Fibroblast of lung (primary cell): ENCODE measurements at places on chromosomes 5 and 9. TPM values are rescaled to one million over a fixed set of nuclear protein-coding genes. Genes with fewer than 3 reads are reported as not detected.

DNA sequence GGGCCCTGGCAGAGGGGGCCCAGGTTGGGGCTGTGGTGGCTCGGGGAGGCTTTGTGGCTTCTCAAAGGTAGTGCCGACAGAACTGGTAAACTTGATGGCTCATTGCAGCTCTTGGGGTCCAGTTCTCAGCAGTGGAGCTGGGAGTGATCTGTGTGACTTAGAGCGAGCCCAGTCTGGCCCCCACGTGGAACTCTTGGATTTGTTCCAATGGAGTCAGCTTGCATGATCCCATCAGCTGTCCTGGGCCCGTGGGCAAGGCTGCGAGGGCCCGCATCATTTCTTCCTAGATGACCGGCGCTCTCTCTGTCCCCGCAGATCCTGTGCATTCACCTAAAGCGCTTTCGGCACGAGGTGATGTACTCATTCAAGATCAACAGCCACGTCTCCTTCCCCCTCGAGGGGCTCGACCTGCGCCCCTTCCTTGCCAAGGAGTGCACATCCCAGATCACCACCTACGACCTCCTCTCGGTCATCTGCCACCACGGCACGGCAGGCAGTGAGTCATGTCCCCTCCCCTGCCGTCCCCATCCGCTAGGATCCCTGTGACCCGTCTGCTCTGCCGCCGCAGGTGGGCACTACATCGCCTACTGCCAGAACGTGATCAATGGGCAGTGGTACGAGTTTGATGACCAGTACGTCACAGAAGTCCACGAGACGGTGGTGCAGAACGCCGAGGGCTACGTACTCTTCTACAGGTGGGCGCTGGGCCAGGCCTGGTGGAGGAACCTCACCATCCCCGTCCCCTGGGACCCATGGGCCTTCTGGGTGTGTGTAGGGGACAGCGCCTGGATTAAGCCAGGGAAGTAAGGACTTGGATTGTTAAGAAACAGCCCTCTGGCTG, 39.2 kb downstream of the USP20 start:
- no peak overlapping the region for H3K4me3 ChIP-seq
- peaks cover 5% of the 10 kb centered on the region for H3K36me3 ChIP-seq
- H3K27ac ChIP-seq: no peak overlapping the region

Gene MSX2
- 1.0 and 1.3 TPM in 2 replicates for total RNA-seq

DNA sequence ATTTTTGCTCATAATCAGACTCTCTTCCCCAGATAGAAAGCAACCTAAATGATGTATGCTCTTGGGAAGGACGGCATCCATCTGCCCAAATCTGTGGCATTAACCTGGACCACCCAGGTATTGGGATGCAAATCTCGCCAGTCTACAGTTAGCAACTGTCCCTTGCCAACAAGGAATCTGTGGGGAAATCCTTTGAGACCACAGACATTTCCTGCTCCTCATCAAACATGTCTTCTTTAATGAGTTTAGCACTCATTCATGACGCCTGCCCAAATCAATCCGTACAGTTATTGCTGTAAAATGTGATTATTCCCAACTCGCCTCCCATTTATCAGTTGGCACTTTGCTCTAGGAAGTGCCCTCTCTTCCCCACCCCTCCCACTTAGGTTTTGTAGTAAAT, 7.8 kb downstream of the ROR2 start:
- no peaks in the 10 kb centered on the region for H3K36me3 ChIP-seq
- DNase-seq: no peak
- no peaks in the 10 kb centered on the region for H3K4me1 ChIP-seq
- H3K27me3 ChIP-seq: no peaks in the 10 kb centered on the region

- no peaks in the 10 kb centered on the region for H3K4me1 ChIP-seq
- H3K36me3 ChIP-seq: no peaks in the 10 kb centered on the region
- H3K27ac ChIP-seq: peak overlapping the region; percentile 90
- no peak for DNase-seq
- H3K4me3 ChIP-seq: peak overlapping the region; percentile 82
Observed at GRCh38 chr5:143403334-143403592, 223 bp downstream of the NR3C1 start.

- no peaks in the 10 kb centered on the region for H3K27me3 ChIP-seq
- H3K4me1 ChIP-seq: no peaks in the 10 kb centered on the region
- H3K4me3 ChIP-seq: no peak overlapping the region
- DNase-seq: no peak
- H3K27ac ChIP-seq: no peak overlapping the region
- no peaks in the 10 kb centered on the region for H3K36me3 ChIP-seq
Observed at GRCh38 chr9:25310961-25311360, 367.3 kb downstream of the TUSC1 start.

DNA sequence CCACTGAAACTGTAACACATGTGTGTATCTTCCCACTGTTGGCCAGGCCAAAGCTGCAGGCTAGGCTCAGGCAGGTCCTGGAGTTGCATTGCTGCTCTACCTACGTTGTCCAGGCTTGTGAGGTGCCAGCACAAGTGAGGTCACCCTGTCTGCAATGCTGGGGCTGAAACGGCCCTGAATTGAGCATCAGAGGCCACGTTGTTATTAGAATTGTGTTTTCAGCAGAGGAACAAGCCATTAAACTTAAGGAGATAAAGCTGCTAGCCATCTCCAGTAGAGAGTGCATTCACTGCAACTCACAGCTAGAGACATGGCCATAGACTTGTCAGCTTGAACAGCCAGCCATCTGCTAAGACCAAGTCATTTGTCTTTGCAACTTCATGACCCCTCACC, 191.8 kb downstream of the SEMA6A start:
- H3K27ac ChIP-seq: no peak overlapping the region
- H3K4me1 ChIP-seq: no peaks in the 10 kb centered on the region
- DNase-seq: no peak
- H3K27me3 ChIP-seq: no peaks in the 10 kb centered on the region
- no peak overlapping the region for H3K4me3 ChIP-seq
- no peaks in the 10 kb centered on the region for H3K36me3 ChIP-seq

Gene ADAMTS19
- total RNA-seq: 0.33 TPM in 1 of 2 replicates, not detected in the other

GRCh38 chr9:85224729-85225128, 517.0 kb downstream of the AGTPBP1 start:
- no peaks in the 10 kb centered on the region for H3K27me3 ChIP-seq
- no peaks in the 10 kb centered on the region for H3K36me3 ChIP-seq
- no peaks in the 10 kb centered on the region for H3K4me1 ChIP-seq
- H3K4me3 ChIP-seq: no peak overlapping the region
- no peak overlapping the region for H3K27ac ChIP-seq

Gene CER1
- not detected in 2 replicates for total RNA-seq

DNA sequence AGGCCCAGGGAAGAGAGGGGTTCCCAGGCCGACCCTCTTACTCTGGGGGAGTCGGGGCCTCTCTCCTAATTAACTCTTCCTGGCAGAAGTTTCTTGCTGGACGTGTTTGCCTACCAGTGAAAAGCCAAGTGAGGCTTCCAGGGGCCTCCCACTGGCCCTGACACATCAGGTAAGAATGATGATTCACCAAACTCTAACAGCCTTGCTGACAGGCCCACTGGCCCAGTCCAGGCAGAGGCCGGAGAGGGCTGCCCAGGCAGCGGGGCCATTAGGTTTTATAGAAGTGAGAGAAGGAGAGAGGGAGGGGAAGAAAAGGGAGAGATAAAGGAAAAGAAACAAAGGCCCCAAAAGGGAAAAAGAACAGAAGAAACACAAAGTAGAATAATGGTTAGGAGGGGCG, 50.8 kb upstream of the FOXE1 start:
- H3K4me3 ChIP-seq: no peak overlapping the region
- peaks cover 8% of the 10 kb centered on the region for H3K27me3 ChIP-seq
- no peaks in the 10 kb centered on the region for H3K4me1 ChIP-seq
- no peaks in the 10 kb centered on the region for H3K36me3 ChIP-seq

- peak; percentile 59 for DNase-seq
- no peak overlapping the region for H3K27ac ChIP-seq
- peaks cover 22% of the 10 kb centered on the region for H3K4me1 ChIP-seq
- no peaks in the 10 kb centered on the region for H3K36me3 ChIP-seq
- no peak overlapping the region for H3K4me3 ChIP-seq
Observed at GRCh38 chr9:89022001-89022759, 30.9 kb downstream of the S1PR3 start.

Gene IFNA2
- not detected in 2 replicates for total RNA-seq

DNA sequence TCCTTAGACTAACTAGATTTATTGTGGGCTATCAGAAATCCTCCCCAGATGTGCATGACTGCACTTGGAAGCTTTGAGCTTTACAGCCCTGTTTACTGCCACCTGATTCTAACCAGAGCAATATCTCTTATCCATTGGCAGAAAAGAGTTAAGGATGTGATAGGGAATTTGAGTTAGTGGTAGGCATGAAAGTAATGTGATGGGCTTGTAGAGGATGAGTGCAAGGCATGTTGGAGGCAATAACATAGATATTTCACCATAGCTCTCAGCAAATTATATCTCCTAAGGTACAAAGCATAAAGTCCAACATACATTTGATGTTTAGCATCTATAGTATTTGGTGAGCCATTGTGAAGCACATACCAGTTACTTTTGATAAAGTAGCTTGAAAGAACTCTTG, 103.8 kb downstream of the INVS start:
- H3K36me3 ChIP-seq: no peaks in the 10 kb centered on the region
- DNase-seq: no peak
- no peak overlapping the region for H3K4me3 ChIP-seq
- no peak overlapping the region for H3K27ac ChIP-seq

DNA sequence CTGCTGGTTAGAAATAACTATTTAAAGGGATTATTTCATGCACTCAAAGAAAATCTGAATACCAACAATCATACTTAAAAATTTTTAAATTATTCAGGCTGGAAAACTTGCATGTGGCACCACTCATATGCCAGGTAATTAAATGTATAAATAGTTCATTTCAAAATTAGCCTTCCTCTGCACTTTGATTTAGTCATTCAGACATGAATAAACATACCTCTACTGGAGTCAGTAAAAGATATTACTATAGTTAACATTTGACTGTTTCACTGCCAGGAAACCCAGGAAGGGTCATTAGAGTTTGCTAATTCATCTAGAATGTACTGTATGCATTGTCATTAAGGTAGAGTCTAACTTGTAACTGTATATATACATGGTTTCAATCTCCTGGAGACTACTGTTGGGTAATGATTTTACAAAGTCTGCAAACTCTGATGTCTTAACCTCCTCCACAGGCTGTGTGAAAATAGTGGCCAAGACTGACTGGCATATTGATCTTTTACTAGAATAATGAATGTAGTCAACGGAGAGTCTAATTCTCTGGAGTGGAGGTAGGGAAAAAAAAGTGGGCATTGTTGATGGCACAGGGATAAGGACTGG, 43.7 kb downstream of the TEX10 start:
- peak; percentile 19 for DNase-seq
- H3K36me3 ChIP-seq: no peaks in the 10 kb centered on the region
- peak overlapping the region; percentile 16 for H3K27ac ChIP-seq
- H3K27me3 ChIP-seq: no peaks in the 10 kb centered on the region

GRCh38 chr9:121074370-121075250, at the start of gene CNTRL:
Gene CNTRL, plus strand, starts transcription at chr9:121074955. Its CDS starts 13,372 bp downstream, at chr9:121088327.
- H3K27ac ChIP-seq: peak within 1 kb of the TSS; percentile 96
- H3K4me3 ChIP-seq: peak within 1 kb of the TSS; percentile 84
- peak; percentile 84 for DNase-seq
- H3K36me3 ChIP-seq: no peaks in the 10 kb centered on the region

DNA sequence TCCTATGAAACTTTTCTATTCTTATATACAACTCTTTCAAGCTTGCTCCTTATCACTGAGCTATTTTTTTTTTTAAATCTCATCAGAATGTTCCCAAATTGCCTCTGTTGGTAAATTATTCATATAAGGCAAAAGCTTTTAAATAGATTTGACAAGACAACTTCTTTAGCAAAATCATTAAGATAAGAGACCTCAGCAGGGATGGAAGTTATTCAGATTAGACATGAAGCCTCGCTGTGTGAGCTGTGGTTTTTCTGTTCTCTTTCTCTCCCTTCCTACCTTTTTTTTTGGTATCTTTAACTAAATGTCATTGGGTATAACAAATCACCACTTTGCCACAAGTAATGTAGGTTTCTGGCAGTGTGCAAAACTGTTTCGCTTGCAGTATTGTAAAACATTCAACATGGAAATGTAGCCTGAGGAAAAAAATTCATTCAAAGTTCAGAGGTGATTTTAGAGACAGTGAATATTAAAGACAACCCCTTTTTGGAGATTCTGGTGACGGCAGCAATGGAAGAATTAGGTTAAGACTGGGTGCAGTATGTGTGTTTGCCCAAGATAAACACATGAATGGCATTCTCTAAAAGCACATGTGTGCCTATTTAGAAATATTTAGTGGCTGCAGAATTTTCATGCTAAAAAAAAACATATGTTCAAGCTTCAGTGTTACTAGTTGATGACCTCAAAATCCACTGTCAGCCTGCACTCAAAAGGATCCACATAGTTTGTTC, 467.1 kb downstream of the ZNF608 start:
- no peaks in the 10 kb centered on the region for H3K4me1 ChIP-seq
- no peaks in the 10 kb centered on the region for H3K36me3 ChIP-seq
- H3K4me3 ChIP-seq: no peak overlapping the region
- H3K27ac ChIP-seq: no peak overlapping the region

- no peak for DNase-seq
- H3K4me3 ChIP-seq: no peak overlapping the region
- no peaks in the 10 kb centered on the region for H3K4me1 ChIP-seq
- no peak overlapping the region for H3K27ac ChIP-seq
Observed at GRCh38 chr5:73284220-73284795, 111.3 kb downstream of the TMEM174 start.

DNA sequence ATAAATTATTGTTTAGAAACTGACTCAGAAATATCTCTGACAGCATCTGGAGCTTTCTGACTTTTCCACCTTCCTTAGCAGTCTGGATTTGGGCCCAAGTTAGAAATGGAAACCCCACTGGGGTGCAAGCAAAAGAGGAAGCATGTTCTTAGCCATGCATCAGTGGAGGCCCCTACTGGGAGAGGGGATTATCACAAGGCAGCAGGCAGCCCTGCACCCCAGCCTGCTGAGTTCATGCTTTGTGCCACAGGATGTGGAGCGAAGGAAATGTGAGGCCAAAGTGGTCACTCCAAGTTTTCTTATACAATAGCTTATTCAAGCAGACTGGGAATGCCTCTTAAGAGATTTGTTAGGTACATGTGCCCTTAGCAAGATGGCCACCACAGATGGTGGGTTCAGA, 146.5 kb upstream of the TLX3 start:
- H3K36me3 ChIP-seq: no peaks in the 10 kb centered on the region
- DNase-seq: peak; percentile 32
- no peaks in the 10 kb centered on the region for H3K27me3 ChIP-seq
- no peaks in the 10 kb centered on the region for H3K4me1 ChIP-seq

Gene GZMA
- total RNA-seq: not detected in 2 replicates

Gene ARHGEF28
- 10.3 and 34.3 TPM in 2 replicates for total RNA-seq

GRCh38 chr9:132748450-132748849, 78.2 kb downstream of the GTF3C4 start:
- H3K27me3 ChIP-seq: peaks cover 17% of the 10 kb centered on the region
- H3K4me3 ChIP-seq: no peak overlapping the region
- H3K4me1 ChIP-seq: no peaks in the 10 kb centered on the region

GRCh38 chr5:17229313-17229712, 11.9 kb downstream of the BASP1 start:
- peaks cover 13% of the 10 kb centered on the region for H3K36me3 ChIP-seq
- H3K4me3 ChIP-seq: no peak overlapping the region
- no peak overlapping the region for H3K27ac ChIP-seq
- H3K4me1 ChIP-seq: peaks cover 7% of the 10 kb centered on the region
- no peaks in the 10 kb centered on the region for H3K27me3 ChIP-seq
